Effector CD8-positive, alpha-beta T cell (primary cell): ENCODE measurements at places on chromosomes 11 and 22.

GRCh38 chr11:33242575-33242974, 14.6 kb upstream of the HIPK3 start:
- DNase-seq = no peak

- DNase-seq = peak; percentile 49
Observed at GRCh38 chr22:50270666-50271394, 650 bp upstream of the MAPK11 start.

- DNase-seq = no peak
Observed at GRCh38 chr11:61688365-61689163, 8.4 kb downstream of the DAGLA start.

DNA sequence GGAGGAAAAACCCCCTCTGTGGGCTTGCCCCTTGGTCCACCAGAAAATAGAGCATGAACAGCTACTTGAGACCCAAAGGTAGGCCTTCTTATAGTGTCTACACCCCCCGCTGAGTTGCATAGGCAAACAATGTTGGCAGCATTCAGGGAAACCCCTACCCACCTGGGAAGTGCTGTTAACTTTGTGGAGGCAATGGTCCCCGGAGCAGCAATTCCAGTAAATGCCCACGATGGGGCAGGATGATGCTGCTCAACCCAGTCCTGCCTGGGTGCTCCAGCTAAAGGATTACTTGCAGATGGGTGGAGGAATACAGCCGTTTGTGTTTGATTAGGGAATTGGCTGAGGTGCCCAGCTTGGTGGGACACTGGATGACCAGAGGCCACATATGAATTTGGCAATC, 381.3 kb upstream of the ANO5 start:
- no peak for DNase-seq

- no peak for DNase-seq
Observed at GRCh38 chr11:76704171-76704948, 33.8 kb upstream of the LRRC32 start.

- no peak for DNase-seq
Observed at GRCh38 chr11:29293825-29294224, 723.0 kb downstream of the KCNA4 start.

- DNase-seq = no peak
Observed at GRCh38 chr11:1751999-1752906, 1.9 kb upstream of the IFITM10 start.

GRCh38 chr11:67174311-67174710, 55.2 kb downstream of the KDM2A start:
- DNase-seq = no peak

GRCh38 chr11:27296497-27296896, 66.5 kb downstream of the CCDC34 start:
- no peak for DNase-seq

- DNase-seq = peak; percentile 52
Observed at GRCh38 chr22:35299217-35299672, 449 bp upstream of the TOM1 start.

- no peak for DNase-seq
Observed at GRCh38 chr11:26247340-26247739, 84.6 kb upstream of the ANO3 start.

DNA sequence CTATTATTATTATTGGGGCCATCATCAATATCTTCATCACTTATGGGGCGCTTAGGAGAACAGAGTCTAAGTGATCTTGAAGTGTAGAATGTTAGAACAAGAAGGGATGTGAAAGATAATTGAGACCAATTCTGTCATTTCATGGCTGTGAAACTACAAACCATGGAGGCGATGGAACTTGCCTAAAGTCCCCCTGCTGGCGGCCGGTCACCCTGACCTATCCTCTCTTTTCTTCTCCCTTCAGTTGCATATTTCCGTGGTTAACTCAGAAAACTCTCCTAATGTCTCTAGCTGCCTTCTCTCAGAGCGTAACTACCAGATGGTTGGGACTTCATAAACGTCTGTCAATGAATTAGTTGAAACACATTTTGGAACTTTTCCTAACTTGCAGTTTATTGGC, 6.6 kb upstream of the OR4B1 start:
- no peak for DNase-seq

DNA sequence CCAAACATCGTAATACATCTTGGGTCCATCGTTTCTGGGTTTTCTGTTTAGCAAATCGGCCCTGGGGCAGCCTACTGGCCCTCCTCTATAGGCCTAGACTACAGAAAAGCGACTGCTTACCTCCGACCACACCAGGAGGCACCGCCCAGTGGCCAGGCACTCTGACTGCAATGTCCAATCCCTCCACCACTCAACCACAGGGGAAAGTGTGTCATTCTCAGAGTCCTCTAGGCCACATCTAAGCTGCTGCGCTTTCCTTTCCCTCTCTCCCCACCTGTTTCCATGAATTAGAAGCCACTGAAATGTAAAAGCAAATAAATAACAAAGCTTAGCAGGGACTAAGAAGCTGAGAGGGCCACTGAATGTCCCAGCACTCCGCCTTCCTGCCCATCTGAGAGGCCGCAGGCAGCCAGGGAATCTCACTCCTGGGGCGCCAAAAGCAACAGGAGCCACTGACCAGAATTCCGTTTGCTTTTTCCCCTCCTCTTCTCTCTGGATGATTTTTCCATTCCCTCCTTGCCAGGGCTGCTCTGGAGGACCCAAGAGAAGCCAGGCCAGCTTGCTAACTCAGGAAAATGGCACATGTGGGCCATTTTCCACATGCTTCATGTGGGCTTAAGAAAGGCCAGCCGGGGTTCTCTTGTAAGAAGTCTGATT, 50.1 kb upstream of the FLI1 start:
- DNase-seq = no peak

DNA sequence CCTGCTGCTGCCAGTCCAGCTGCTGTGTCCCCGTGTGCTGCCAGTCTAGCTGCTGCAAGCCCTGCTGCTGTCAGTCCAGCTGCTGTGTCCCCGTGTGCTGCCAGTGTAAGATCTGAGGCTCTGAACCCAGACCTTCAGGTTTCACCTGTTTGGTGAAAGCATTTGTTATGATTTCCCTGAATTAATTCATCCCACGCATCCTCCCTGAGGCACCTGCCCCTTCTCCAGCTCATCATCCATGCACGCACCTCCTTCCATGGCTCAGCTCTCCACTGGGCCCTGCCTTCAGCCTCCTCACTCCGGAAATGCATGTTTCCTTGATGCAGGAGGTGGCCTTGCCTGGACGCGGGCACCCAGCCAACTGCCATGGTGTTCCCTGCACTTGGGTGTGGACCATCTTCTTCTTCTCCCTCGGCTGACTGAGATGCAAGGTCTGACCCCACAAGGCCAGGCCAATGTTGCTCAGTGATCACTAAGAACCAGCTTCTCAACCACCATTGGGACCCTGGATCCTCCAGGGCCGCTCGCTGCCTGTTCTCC, 788 bp downstream of the KRTAP5-10 start:
- DNase-seq = no peak

- no peak for DNase-seq
Observed at GRCh38 chr11:64874308-64875240, 3.8 kb downstream of the EHD1 start.

GRCh38 chr11:130178441-130179339, 19.1 kb downstream of the ST14 start:
- no peak for DNase-seq

DNA sequence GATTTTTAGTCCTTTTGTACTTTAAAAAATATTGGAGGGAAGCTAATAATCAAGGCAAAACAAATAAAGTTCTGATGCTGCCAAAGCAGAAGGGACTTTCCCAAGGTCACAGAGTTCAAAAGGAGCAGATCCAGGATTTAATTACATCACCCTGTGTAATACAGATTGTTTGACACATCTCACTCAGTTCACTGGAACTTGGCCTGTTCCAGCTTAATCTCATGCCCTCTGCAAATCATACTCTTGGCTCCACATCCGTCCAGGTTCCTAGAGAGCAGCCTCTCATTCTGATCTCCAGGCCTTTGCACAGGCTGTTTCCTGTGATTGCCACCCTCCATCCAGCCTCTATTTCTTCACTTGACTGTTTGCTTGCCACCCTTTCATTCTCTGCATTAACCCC, 151.7 kb downstream of the SPON1 start:
- DNase-seq = no peak
